Stimulated activated CD4-positive, alpha-beta T cell treated with anti-CD3 and anti-CD28 coated beads, Interleukin-1b, Interleukin-23, amount 100 ng/mL, for 1 hour (primary cell): ENCODE measurements at places on chromosomes 1 and 21.
A peak's percentile ranks its signal among the peaks of the same experiment; 100 is the strongest.

DNA sequence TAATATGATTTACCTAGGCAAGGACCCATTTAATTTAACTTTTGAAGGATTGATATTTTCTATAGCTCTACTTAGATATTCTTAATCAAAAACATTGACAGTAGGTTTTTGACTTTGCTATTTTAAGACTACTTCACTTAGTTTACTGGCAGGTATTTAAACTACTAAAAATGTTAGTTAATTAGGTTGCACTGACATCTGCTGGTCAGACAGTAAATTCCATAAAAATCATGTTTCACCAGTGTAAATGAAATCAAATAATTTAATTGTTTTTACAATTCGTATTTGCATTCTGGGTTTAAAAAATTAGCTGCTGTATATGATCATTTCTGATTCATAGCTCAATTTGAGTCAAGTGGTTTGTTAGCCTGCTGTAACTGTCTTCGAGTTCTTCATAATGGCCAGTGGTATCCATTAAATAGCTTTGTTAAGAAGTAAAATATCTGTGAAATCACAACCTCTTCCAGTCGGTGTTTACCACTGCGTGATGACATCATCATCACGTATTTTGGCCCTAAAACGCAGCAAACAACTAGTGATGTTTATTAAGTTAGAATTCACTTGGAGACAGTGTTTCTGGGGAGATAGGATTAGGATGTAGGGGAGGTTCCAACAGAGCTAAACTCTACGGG, 26.2 kb downstream of the EXTL2 start:
- DNase-seq, result no peak

GRCh38 chr1:206933333-206933945, 11.7 kb upstream of the FCMR start:
- peak; percentile 55 for DNase-seq

DNA sequence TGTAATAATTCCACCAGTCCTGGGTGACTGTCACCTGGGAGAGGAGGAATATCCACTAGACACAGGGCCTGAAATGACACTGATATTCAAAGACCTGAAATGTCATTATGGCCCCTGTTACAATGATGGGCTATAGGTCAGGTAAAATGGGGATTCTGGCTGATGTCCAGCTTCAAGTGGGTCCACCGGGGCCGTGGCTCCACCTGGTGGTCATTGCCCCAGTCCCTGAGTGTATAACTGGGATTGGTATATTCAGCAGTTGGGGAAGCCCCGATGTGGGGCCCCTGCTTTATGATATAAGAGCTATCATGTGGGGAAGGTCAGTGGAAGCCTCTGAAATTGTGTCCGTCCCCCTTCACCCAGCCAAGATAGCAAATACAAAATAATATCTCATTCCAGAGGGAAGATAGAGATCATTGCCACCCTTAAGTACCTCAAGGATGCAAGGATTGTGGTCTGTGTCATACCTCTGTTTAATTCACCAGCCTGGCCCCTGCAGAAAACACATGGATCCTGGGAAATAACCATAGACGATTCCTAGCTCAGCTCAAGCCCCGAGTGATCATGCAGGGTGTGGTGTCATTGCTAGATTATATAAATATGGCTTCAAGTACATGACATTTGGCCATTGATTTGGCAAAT, 19.4 kb downstream of the PLEKHO1 start:
- peak; percentile 24 for DNase-seq

- no peak for DNase-seq
Measured at GRCh38 chr1:7430047-7430608, 341.0 kb upstream of the VAMP3 start.

- DNase-seq, result no peak
Measured at GRCh38 chr1:32991819-32992488, 27.3 kb upstream of the RNF19B start.

- no peak for DNase-seq
Measured at GRCh38 chr1:233689017-233689747, 75.3 kb downstream of the KCNK1 start.

GRCh38 chr1:63612971-63613370, 19.8 kb downstream of the PGM1 start:
- no peak for DNase-seq

GRCh38 chr1:20717452-20718342, at the start of gene KIF17:
Gene KIF17, minus strand, starts transcription at chr1:20718007. Its CDS starts 301 bp downstream, at chr1:20717706.
- DNase-seq, result peak; percentile 21

DNA sequence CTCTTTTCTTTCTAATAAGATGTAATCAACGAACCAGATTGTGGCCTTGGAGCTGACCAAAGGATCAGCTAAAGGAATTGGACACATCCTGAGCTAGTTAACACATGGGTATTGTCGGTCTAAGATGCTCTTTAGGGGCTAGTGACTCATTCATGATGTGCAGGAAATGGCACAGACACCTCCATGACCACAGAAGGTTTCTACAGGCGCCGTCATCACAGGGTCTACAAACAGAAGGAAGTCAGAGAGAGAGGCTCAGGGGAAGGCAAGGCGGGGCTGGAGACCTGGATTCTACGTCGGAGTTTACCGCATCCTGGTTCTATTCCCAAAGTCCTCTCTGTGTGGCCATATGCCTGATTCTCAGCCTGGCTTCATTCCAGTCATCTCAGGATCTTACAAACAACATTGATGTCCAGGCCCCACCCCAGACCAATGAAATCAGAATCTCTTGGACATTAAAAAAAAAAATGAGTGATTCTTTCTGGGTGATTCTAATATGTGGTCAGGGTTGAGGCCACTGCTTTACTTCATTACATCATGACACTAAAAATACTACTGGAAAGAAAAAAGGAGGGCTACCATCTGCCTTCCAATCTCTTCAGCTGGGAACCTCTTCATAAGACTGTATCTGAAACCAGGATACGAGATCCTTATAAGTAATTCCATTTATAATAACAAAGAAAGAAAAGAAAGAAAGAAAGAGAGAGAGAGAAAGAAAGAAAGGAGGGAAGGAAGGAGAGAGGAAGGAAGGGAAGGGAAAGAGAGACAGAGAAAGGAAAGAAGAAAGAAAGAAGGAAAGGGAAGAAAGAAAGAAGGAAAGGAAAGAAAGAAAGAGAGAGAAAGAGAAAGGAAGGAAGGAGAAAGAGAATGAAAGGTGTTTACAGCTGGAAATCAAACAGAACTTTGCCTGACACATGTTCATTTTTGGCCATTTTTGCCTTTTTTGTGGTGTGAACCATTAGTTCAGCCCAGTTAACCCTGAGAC, 11.6 kb upstream of the KCNJ15 start:
- DNase-seq, result peak; percentile 36

DNA sequence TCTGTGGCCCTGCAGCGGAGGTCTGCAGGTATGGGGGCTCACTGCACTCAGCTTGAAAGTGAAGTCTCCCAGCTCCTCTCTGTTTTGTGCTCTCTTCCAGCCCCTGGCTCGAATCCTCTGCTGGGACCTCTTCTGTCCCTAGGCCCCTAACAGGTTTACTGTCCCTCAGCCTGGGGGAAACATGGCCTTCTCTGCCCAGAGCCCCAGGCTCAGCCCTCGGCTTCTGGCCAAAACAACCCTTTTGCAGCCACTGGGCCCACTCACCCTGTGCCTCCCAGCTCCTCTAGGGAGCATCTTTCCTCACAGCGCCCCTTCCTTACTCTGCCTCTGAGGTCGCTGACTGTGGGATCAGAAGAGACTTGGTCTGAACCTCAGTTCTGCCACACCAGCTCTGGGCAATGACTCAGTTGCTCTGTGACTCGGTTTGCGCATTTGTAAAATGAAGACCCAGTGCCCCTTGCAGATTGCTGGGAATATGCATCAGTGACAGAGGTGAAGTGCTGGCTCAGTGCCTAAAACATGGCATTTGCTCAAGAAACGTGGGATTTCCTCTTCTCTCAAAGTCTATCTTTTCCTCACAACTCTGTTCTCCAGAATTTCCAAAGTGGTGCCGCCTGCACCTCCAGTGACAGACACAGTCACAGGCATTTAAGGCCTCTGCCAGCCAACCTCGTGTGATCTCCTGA, 26.5 kb upstream of the TENT5C start:
- DNase-seq, result no peak
